Amygdala (tissue), 56 donors: ENCODE measurements at places on chromosomes 6 and 20.

DNA sequence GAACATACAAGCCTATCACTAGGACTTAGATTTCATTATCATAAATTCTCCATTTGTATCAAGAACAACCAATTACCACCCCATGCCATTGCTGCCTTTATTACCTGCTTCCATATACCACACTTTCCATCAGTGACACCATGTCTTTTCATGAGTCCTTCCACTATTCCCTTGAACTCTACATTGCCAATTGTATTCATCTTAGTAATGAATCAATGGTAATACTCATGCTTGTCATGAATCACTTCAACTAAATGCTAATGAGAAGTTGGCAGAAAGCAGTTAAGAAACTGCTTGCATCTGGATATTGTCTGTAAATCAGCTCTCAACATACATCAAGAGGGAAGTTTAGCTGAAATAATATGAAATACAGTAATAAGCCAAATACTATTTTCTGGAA, 61.2 kb upstream of the RNF217 start:
- DNase-seq, result no peak

DNA sequence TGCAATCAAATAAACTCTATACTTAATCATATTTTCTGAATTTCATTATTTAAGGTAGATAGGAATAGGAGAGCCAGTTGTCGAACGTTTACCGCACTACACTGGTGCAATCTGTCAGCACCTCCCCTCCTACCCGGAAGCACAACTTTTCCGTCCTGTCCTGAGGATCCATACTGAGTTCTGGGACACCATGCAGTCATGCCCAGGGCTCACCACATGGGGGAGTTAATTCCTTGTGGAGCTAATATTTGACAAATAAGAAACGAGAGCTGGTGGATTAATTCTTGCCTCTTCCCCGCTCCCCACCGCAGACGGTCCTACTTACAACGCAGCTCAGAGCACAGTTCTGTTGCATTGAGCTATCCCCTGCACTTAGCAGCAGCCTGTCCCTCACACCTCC, 107.7 kb upstream of the RALGAPA2 start:
- no peak for DNase-seq

GRCh38 chr6:5565971-5566370, 304.7 kb downstream of the FARS2 start:
- DNase-seq, result no peak

- DNase-seq, result no peak
Observed at GRCh38 chr6:44356487-44356886, 14.0 kb downstream of the SPATS1 start.

DNA sequence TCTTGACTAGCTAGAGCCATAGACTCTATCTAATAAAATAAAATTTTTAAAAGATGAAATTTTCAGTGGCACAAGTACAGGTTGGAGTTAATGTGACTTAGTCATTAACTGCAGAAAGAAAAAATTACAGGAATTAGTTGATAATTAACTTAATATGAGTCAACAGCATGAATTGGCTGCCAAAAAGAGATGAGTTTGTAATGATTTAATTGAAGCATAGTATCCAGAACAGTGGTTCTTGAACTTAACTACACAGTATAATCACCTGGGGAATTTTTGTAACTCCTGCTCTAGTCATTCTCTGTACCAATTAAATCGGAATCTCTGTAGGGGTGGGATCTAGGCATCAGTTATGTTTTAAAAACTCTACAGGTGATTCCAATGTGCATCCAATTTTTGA, 46.3 kb upstream of the HMGN3 start:
- DNase-seq, result no peak

DNA sequence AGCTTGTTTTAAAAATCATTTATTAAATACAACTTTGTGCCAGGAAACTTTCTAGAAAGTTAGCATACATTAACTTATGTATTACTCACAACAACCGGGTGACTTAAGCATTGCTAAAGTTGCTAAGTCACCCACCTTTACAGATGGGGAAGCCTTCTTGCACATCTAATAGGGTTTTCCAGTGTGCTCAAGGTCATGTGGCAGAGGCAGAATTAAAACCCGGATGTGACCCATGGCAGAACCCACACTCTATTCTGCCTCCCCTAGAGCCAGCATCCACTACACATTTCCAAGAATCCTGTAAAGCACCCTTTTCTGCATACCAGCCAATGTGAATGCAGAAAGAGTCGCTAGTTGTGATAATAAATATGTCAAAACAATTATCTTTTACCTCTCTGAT, 13.4 kb downstream of the LINC00237 start:
- DNase-seq, result no peak

- DNase-seq, result no peak
Observed at GRCh38 chr6:142756215-142756630, 188.8 kb downstream of the HIVEP2 start.
